CD8-positive, alpha-beta memory T cell (primary cell): ENCODE measurements at places on chromosomes 11 and 22.

- H3K36me3 ChIP-seq, result no peaks in the 10 kb centered on the region
- DNase-seq, result no peak
- no peaks in the 10 kb centered on the region for H3K4me1 ChIP-seq
- H3K27ac ChIP-seq, result no peak overlapping the region
These were observed 134.3 kb downstream of the SNX19 start for GRCh38 chr11:130781931-130782330.

DNA sequence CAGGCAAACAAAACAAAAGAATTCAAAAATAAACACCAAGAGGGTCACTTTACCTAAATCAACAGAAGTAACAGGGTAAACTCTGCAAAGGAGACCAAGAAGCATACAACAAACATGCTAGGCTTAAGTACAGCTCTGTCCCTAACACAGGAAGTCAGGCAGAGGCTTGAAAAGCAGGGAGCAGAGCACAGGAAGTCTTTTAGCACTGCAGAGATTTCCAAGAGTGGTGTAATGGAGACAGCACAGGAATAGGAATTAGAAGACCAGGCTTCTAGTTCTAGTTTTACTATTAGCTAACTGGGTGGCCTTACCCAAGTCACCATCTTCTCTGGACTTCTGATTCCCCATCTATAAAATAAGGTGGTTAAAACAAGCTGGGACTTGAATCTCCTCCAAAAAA is 1.9 kb downstream of the RBFOX2 start:
- H3K4me3 ChIP-seq, result no peak overlapping the region
- H3K36me3 ChIP-seq, result no peaks in the 10 kb centered on the region
- H3K27ac ChIP-seq, result no peak overlapping the region
- no peak for DNase-seq
- peaks cover 21% of the 10 kb centered on the region for H3K4me1 ChIP-seq

- no peak overlapping the region for H3K27ac ChIP-seq
- H3K36me3 ChIP-seq, result no peaks in the 10 kb centered on the region
- no peaks in the 10 kb centered on the region for H3K4me1 ChIP-seq
- peaks cover 27% of the 10 kb centered on the region for H3K27me3 ChIP-seq
- DNase-seq, result peak; percentile 38
These were observed 2.9 kb upstream of the ADAMTS8 start for GRCh38 chr11:130431331-130431773.

GRCh38 chr11:2932850-2933251 is 3.6 kb upstream of the PHLDA2 start:
- no peaks in the 10 kb centered on the region for H3K36me3 ChIP-seq
- H3K27ac ChIP-seq, result no peak overlapping the region
- DNase-seq, result no peak
- H3K27me3 ChIP-seq, result peaks cover 6% of the 10 kb centered on the region
- H3K4me3 ChIP-seq, result no peak overlapping the region

DNA sequence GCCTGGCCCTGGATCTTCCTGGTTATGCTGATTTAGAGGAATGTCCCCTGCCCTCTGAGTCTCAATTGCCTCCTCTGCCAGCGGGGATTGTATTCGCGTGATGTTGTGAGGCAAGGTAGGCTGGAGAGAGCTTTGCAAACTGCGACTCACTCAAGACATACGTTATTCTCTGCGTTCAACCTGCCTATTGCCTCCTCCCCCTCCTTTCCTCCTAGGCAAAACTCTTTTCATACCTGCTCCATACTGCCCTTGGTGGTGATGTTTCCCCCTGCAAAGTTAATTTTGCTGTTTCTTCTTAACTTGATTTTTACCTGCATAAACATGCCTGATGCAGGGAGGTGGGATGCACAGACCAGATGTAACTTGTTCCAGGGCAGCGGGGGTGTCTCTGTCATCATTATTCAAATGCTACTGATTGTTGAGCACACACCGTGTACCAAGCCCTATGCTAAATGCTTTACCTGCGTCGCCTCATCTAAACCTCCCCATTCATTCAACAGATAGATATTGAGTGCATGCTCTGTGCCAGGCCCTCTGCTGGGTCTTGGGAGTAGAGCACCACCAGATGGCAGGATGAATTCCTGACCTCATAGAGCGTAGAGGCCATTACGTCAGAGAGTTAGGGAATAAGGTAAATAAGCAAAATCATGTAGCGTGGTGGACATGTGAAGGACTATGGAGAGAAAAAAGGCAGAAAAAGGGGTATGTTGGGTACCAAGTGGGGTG is 29.0 kb downstream of the SGSM1 start:
- no peak overlapping the region for H3K4me3 ChIP-seq
- H3K27ac ChIP-seq, result no peak overlapping the region
- no peaks in the 10 kb centered on the region for H3K36me3 ChIP-seq

DNA sequence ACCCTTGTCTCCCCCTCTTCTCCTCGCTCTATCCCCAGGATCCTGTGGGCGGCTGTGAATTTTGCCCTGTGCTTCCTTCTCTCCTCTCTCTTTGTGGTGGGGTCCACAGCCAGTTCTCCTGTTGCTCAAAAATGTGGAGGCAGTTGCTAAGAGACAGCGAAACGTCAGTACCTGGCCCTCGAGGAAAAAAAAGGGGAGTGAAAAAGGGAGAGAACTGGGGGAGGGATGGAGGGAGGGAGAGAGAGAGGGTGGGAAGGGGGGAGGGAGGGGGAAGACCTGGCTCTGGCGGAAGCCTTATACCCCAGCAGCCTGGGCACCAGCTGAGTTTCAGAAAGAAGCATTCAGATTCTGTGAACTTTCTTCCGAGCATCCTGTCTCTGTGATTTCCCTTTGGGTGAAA is 2.1 kb upstream of the LRRC55 start:
- DNase-seq, result no peak
- H3K36me3 ChIP-seq, result no peaks in the 10 kb centered on the region
- no peak overlapping the region for H3K4me3 ChIP-seq
- H3K27me3 ChIP-seq, result peaks cover 4% of the 10 kb centered on the region
- no peak overlapping the region for H3K27ac ChIP-seq

DNA sequence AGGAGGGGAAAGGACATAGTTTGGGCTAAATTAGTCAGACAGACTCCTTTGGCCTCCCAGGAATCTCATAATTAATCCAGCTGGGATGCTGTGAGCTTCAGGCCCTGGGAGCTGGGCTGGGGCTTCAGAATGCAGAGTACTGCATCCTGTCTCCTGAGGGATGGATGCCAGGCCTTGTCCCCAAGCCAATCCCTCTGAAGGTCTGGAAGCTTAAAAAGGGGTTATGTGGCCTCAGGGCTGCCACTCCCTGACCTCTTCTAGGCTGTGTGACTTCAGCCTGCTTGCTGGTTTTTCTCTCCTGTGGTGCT is 6.9 kb upstream of the LRRC32 start:
- H3K4me1 ChIP-seq, result peaks cover 13% of the 10 kb centered on the region
- H3K27me3 ChIP-seq, result no peaks in the 10 kb centered on the region
- H3K4me3 ChIP-seq, result no peak overlapping the region
- DNase-seq, result no peak
- H3K27ac ChIP-seq, result no peak overlapping the region
- no peaks in the 10 kb centered on the region for H3K36me3 ChIP-seq

DNA sequence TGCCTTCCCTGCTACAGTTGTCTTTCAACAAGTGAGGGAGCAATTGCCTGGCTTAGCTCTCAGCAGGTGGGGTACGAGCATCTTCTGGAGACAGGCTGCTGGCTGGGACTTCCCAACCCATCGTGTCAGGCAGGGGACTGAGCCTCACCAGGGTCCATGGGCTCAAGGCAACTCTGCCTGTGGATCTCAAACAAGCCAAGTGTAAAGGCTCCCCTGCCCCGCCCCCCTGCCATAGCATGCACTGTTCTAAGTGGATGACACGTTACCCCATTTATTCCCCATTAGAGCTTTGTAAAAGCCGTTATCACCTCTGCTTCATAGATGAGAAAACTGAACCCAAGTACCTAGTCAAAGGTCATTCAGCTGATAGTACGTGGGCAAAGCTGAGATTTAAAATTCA is 222.9 kb downstream of the NTM start:
- no peaks in the 10 kb centered on the region for H3K4me1 ChIP-seq
- no peak for DNase-seq
- H3K27ac ChIP-seq, result no peak overlapping the region
- no peaks in the 10 kb centered on the region for H3K36me3 ChIP-seq

- no peaks in the 10 kb centered on the region for H3K4me1 ChIP-seq
- H3K27ac ChIP-seq, result no peak overlapping the region
- DNase-seq, result no peak
- no peak overlapping the region for H3K4me3 ChIP-seq
- no peaks in the 10 kb centered on the region for H3K36me3 ChIP-seq
These were observed 129.6 kb upstream of the POU2AF2 start for GRCh38 chr11:111115890-111116289.

DNA sequence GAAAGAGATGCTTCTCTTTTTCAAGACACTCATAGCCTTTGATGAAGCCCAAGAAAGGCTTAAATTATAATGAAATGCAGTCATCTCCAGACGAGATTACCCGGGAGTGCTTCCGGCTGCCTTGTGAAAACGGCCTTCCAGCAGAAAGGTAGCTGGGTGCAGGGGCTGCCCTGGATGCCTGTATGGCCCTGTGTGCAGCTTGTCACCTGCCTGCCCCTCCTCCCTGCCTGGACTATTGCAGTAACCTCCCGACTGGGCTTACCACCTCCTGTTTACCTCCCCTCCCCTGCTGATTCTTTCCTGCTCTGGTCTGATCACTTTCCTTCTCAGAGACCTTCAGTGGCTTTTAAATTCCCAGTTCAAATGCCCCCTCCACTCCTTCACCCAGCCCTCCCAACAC is 126.4 kb upstream of the SYT13 start:
- H3K27ac ChIP-seq, result no peak overlapping the region
- H3K27me3 ChIP-seq, result no peaks in the 10 kb centered on the region
- no peaks in the 10 kb centered on the region for H3K36me3 ChIP-seq
- no peaks in the 10 kb centered on the region for H3K4me1 ChIP-seq
- no peak for DNase-seq
- no peak overlapping the region for H3K4me3 ChIP-seq

GRCh38 chr22:45163099-45163450 is 650 bp upstream of the NUP50 start:
- no peaks in the 10 kb centered on the region for H3K27me3 ChIP-seq
- peaks cover 6% of the 10 kb centered on the region for H3K36me3 ChIP-seq
- peak overlapping the region; percentile 79 for H3K4me3 ChIP-seq
- no peak for DNase-seq

GRCh38 chr11:131695889-131696429 is 325.5 kb downstream of the NTM start:
- no peaks in the 10 kb centered on the region for H3K4me1 ChIP-seq
- H3K36me3 ChIP-seq, result no peaks in the 10 kb centered on the region
- no peak for DNase-seq

DNA sequence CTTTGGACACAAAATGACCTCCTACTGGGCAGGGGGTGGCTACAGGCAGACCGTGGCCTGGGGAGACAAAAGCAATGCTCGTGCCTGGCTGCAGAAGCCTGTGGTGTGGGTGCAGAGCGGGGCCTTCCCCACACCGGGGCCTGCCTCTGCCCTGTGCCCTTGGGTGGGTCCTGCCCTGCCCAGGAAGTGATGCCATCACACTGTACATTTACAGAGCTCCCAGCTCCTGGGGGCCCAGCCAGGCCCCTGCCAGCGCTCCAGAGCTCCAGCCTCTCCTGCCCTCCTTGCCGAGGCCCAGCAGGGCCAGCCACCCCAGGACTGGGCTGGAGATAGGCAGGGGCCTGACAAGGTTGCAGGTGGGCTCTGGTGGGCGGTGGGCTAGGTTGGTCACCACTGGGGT is 40.1 kb downstream of the MUC5B start:
- peak overlapping the region; percentile 75 for H3K27ac ChIP-seq
- no peak for DNase-seq
- no peaks in the 10 kb centered on the region for H3K36me3 ChIP-seq
- H3K4me1 ChIP-seq, result peaks cover 15% of the 10 kb centered on the region

DNA sequence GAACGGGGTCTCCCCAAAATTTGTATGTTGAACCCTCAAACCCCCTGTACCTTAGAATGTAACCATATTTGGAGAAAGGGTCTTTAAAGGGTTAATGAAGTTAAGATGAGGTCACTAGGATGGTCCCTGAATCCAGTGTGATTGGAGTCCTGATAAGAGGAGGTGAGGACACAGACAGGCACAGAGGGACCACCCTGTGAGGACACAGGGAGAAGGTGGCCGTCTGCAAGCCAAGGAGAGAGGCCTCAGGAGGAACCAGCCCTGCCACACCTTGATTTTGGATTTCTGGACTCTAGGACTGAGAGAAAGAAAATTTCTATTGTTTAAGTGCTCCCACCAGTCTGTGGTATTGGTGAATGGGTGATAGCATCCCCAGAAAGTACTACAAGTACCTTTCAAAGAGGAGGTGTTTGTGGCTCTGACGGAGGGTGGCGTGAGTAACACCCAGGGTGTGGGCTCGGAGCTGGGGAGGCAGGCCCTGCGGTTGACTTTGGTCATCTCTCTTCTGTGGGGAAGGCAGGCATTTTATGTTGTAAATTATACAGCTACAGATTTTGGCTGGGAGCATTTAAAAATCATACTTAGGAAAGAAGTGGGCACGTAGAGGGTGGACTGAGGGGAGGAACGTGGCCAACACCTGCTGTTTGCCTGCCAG is 13.8 kb downstream of the MRGPRF start:
- H3K27ac ChIP-seq, result no peak overlapping the region
- H3K36me3 ChIP-seq, result no peaks in the 10 kb centered on the region
- H3K27me3 ChIP-seq, result no peaks in the 10 kb centered on the region

DNA sequence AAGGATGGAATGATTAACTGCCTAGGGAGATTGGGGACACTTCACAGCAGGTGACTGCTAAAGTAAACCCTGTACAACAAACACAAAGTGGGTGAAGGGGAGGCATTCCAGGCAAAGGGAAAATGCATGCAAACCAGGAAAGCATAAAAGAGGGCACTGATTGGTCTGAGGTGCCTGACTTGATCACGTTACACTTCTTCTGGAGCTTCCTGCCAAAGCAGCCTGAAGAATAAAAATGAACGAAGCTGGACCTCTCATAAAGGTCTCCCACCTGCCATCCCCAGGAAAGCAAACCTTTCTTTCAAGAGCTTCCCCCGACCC is 46.7 kb upstream of the SCUBE2 start:
- no peak overlapping the region for H3K4me3 ChIP-seq
- H3K4me1 ChIP-seq, result no peaks in the 10 kb centered on the region
- peaks cover 21% of the 10 kb centered on the region for H3K36me3 ChIP-seq
- peak; percentile 2 for DNase-seq
- no peak overlapping the region for H3K27ac ChIP-seq

GRCh38 chr11:126898802-126899201 is 101.8 kb downstream of the KIRREL3 start:
- H3K36me3 ChIP-seq, result no peaks in the 10 kb centered on the region
- H3K4me1 ChIP-seq, result no peaks in the 10 kb centered on the region
- no peak overlapping the region for H3K27ac ChIP-seq
- no peaks in the 10 kb centered on the region for H3K27me3 ChIP-seq
- DNase-seq, result no peak

GRCh38 chr11:122852074-122852795 is 13.9 kb downstream of the CRTAM start:
- H3K36me3 ChIP-seq, result no peaks in the 10 kb centered on the region
- H3K27me3 ChIP-seq, result no peaks in the 10 kb centered on the region
- DNase-seq, result no peak
- peak overlapping the region; percentile 30 for H3K4me3 ChIP-seq
- peaks cover 65% of the 10 kb centered on the region for H3K4me1 ChIP-seq

DNA sequence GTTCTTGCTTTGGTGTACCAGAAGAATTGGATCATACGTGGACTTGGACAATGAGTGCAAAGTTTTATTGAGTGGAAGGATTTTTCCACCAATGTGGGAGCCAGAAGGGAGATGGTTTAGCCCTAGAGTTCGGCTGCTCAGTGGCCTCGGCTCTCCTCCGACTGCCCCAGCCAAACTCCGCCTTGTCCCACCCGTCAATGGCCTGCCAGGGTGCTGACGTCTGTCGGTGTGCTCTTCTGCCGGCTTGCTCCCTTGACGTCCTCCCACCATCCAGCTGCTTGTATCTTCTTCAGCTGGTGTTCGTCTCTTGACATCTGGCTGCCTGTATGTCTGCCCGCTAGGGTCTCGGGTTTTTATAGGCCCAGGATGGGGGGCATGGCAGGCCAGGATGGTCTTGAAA is 154.8 kb downstream of the APOL5 start:
- no peaks in the 10 kb centered on the region for H3K4me1 ChIP-seq
- no peak overlapping the region for H3K27ac ChIP-seq
- no peaks in the 10 kb centered on the region for H3K36me3 ChIP-seq
- H3K27me3 ChIP-seq, result no peaks in the 10 kb centered on the region
- H3K4me3 ChIP-seq, result no peak overlapping the region
